ENCODE measurements at places on chromosomes 3 and 15. TPM values are rescaled to one million over a fixed set of nuclear protein-coding genes. Genes with fewer than 3 reads are reported as not detected.

Gene DAZL
- not detected for total RNA-seq

Gene CCR3
- 0.55 TPM for total RNA-seq

GRCh38 chr3:64552160-64552559, 135.6 kb downstream of the ADAMTS9 start:
- no peak for DNase-seq

DNA sequence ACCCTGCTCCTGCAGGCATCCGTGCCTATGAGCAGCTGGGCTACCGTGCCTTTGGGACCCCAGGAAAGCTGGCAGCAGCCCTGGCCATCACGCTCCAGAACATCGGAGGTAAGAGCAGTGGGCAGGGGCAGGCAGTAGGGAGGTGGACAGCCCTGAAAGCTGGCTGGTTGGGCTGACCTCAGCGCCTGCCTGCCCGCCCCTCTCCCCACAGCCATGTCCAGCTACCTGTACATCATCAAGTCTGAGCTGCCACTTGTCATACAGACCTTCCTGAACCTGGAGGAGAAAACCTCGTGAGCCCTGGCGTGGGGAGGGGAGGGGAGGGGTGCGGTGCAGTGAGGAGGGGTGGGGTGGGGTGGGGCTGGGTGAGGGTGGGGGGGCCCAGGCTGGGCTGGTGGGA, 10.5 kb downstream of the SLC38A3 start:
- no peak for DNase-seq

- no peak for DNase-seq
Observed at GRCh38 chr15:72796515-72797337, 13.2 kb upstream of the ADPGK start.
